NCI-H1436 treated with DMSO at 0.1 percent for 48 hours (cell line): ENCODE measurements at places on chromosomes 11 and 22.

DNA sequence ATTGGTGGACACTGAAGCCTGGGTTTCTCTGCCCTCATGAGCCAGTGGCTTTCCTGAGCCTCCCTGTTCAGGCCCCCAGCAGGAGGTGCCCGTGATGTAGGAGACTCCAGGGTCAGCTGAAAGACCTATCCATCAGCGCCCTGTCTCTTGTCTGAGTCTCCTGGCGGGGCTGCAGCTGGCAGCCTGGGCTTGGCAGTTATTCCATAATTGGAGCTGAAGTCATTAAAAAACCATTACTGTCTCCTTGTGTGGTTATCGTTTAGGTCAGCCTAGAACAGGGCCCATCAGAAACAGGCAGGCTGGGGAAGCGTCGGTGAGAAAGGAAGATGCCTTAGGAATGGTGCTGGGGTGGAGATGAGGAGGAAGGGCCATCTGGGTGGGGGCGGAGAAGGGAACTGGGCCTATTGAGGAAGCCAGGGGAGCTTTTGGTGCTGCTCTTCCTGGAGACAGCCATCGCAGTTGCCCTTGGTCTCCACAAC is 5.0 kb downstream of the TUB start:
- no peak for DNase-seq

- no peak for DNase-seq
Observed at GRCh38 chr11:8252946-8253345, 10.7 kb downstream of the LMO1 start.

DNA sequence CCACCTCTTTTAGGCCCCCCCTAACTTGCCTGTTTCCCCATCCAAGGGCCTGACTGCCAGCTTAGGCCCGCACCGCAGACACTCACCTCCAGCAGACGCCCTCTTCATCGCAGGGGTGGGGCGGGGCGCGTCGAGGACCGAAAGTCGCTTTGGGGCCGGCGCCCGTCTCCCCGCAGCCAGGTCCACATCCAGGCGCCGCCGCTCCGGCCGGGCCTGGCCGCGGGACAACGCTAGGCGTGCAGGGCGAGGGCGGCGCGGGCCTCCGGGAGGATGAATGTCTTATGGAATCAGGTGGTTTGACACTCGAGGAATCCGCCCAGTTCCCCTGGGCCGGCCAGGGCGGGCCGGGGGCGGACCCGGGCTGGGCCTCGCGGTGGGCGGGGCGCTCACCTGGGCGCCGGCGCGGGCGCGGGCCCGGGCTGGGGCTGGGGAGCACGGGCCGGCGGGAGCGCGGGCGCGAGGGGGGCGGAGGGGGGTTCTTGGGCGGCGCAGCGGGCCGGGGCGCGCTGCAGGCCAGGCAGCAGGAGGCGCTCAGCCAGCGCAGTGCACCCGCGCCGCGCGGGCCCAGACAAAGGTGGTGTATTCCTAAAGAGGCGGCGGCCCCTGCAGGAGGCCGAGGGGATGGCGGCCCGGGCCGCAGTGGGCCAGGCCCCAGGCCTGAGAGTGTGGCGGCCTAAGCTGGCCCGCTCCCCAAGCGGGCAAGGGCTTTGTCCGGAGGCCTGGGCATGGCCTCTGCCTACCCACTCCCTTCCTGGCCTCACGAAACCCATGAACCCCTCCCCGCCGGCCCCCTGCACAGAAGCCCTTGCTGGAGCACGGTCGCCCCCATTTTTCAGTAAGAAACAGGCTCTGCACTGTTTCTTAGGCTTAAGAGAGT is 177.6 kb downstream of the IGLL1 start:
- DNase-seq, result peak; percentile 59

DNA sequence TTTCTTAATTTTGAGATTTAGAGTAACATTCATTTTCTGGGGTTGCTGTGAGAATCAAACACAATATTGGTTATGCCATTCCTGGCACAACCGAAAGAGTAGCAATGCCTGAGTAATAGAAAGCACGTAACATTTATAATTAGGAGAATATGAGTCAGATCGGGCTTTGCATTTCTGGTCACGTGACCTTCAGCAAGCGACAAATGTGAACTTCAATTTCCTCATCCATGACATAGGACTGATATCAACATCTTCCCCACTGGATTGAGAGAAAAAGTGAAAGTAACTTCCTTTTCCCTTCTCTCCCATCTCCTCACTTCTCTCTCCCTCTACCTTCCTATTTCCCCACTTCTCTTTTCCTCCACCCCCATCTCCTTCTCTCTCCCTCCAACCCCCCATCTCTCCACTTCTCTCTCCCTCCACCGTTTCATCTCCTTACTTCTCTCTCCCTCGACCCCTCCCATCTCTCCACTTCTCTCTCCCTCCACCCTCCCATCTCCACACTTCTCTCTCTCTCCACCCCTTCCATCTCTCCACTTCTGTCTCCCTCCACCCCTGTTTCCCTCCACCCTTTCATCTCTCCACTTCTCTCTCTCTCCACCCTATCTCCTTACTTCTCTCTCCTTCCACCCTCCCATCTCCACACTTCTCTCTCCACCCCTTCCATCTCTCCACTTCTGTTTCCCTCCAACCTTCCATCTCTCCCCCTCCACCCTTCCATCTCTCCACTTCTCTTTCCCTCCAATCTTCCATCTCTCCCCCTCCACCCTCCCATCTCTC is 33.5 kb upstream of the CAT start:
- no peak for DNase-seq

- DNase-seq, result no peak
Observed at GRCh38 chr22:38950527-38951295, 6.7 kb upstream of the APOBEC3A start.

DNA sequence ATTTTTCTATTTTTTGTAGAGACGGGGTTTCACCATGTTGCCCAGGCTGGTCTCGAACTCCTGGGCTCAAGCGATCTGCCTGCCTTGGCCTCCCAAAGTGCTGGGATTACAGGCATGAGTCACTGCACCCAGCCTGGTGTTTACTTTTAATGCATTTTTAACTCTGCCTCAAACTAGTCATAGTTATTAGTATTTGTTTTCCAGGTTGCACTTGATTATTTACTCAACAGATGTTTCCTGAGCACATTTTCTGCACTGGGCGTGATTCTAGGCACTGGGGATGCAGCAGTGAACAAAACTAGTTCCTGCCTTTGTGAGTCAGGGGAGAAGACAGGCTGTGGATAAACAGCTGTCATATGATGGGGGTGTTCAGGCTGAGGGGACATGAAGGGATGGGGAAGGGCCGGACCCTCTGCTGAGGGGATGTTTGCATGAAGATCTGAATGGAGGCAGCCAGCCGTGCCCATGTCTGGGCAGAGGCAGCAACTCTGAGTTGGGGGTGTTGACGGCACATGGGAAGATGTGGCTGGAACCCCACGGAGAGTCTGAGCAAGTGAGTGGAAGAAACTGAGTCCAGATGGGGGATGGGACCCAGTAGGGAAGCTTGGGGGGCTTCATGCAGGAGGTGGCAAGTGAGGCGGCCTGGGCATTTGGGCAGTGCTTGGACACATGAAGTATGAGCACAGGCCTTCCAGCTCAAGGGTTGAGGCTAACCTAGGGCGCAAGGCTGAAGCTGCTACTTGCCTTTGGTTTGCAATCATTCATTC is 34.4 kb downstream of the MPPED1 start:
- DNase-seq, result peak; percentile 54

DNA sequence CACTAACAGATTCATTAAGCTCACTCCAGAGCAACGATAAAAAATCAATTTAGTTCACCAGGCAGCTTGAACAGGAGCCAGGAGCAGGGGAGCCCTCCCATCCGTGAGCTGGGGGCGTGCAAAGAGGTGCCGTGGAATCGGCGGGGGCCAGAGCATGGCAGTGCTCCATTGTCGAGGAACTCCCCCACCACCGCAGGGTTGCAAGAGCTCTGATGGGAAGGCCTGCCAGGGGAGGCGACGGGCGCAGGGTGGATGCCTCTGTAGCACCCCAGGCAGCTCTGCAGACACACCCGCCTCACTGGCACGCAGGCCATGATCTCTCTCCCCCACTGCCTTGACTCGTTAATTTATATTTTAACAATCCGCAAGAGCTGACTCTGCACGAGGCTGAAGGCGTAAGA is 433.2 kb downstream of the MIAT start:
- DNase-seq, result no peak

- no peak for DNase-seq
Observed at GRCh38 chr11:85762226-85762625, 48.7 kb downstream of the SYTL2 start.

GRCh38 chr11:125423247-125423849 is 72.7 kb downstream of the FEZ1 start:
- DNase-seq, result no peak

DNA sequence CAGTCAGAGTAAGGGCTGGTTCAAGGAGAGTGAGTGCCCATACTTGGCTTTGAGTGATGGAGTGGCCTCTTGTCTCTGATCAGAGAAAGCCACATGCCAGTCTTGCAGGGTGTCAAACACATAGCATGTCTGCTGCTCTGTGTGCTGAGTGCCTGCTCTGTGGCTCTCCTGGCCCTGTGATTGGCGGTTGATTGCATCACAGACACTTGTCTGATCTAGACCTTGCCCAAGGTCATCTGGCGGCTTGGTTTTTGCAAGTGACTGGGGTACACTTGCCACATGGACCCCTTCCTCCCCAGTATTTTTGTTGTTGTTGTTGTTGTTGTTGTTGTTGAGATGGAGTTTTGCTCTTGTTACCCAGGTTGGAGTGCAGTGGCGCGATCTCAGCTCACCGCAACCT is 10.3 kb downstream of the OSBP2 start:
- DNase-seq, result no peak

GRCh38 chr11:78905756-78906155 is 331.1 kb upstream of the NARS2 start:
- DNase-seq, result no peak

DNA sequence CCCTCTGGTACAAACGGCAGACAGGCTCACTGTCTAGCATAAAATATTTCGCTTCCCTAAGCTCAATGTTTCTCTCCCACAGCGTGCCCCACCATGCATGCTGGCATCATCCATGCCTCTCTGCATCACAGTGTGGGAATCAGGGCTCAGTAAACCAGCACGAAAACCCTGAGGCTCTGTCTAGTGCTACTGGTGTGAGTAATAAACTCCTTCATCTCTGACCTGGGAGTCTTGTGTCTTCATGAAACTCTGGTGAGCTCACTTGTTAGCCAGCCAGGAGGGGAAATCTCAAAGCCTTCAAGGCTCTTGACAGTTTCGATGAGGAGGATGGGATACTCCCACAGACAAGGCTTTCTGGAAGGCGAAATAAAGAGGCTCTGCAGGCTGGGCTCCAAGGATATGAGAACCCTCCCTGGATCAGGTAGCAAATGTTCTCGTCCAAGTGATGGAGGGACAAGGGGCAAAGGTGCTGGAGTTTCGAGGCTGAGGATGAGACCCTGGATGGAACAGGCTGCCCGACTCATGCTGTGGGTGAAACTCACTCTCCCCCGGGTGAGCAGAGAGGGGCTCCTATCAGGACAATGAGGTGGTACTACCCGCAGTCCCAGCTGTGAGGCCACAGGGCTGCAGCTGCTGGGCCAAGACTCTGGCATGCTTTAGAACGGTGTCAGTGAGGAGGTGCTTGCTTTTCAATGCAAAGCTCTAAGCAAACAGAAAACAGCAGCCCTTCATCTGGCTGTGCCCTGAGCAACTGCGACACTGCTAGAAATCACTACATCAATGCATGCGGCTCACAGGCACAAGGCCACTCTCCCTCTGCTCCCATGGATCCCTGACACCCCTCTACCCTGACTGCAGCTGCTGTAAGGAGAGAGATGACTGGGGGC is 69.3 kb downstream of the SHANK2 start:
- DNase-seq, result no peak

DNA sequence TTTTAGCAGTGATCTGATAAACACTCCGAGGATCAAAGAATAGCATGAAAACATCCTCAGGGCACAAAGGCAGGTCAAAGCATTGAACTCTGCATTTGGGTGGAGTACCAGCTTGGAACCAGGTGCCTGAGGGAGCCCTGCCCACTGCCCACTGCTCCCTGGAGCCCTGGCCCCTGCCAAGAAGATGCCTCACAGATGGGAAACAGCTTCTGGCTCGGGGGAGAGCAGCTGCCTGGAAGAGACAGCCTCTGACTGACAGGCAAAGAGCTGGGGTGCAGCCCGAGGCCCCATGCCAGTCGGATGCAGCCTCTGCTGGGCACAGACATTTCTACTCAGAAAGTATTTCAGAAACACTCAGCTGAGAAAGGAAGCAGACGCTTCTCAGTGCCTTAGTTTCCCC is 13.2 kb downstream of the LMO1 start:
- DNase-seq, result no peak

GRCh38 chr11:33438301-33438700 is 181.1 kb downstream of the HIPK3 start:
- DNase-seq, result no peak

- DNase-seq, result no peak
Observed at GRCh38 chr11:48108231-48109045, 108.2 kb upstream of the OR4B1 start.

DNA sequence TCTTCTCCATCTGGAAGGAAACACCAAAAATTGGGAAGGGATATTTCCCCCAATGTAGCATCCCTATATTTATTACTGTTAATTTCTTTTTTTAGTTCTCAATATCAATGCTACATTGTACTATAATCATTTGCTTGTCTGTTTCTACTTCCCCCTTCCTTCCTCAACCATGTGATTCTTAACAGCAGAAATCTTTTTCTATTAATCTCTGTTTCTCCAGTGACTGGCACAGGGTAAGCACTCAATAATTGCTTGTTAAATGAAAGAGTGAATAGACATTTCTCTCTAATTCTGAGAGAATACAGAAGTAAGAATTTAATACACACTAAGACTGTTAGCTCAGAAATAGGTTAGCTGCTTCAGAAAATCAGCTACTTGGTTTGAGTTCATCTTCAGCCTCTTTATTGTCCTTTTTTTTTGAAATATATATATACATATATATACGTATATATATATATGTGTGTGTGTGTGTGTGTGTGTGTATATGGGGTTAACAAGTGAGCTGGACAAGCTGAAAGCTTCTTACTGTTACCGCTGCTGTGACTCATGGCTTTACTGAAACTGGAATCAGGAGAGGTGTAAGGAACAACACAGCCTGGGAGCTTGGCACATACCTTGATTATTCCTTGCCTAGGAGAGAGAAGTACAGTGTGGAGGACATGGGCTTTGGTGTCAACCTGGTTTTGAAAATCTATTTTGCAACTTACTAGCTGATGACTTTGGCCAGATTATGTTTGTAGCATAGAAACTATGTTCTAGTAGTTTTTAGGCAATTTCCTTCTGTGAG is 26.2 kb upstream of the PDE3B start:
- no peak for DNase-seq
